NCI-H1436 treated with DMSO at 0.1 percent for 48 hours (cell line): ENCODE measurements at places on chromosomes 1 and 21.
A peak's percentile ranks its signal among the peaks of the same experiment; 100 is the strongest.

DNA sequence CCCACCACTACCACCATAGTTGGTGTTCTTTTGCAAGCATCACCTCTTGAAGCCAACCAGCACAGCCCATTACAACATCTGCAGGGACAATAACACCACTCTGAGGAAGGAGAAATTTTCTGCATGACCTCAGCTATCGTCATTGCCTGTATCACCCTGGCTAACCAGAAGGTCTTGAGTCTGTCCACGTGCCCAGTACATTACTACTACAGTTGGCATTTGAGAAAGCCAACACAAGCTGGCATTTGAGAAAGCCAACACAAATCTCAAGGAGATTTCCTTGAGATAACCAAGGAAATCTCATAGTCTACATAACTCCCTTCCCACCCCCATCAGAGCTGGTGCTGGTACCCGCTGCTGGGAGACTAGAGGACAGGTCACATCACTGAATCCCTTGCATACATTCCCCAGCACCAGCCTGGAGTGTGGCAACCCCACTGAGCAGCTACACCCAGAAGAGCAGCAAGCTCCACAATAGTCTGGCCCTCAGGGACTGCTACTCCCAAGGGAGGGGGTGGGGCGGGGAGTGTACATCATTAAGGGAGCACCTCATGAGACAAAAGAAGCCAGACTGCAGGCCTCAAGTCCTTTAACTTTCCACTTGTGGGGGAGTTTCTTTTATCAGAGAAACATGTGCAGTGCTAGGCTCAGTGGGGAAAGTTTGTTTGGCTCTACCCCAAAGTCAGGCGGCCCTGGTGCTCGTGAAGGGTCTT is 46.0 kb upstream of the GUCA2A start:
- DNase-seq: no peak

DNA sequence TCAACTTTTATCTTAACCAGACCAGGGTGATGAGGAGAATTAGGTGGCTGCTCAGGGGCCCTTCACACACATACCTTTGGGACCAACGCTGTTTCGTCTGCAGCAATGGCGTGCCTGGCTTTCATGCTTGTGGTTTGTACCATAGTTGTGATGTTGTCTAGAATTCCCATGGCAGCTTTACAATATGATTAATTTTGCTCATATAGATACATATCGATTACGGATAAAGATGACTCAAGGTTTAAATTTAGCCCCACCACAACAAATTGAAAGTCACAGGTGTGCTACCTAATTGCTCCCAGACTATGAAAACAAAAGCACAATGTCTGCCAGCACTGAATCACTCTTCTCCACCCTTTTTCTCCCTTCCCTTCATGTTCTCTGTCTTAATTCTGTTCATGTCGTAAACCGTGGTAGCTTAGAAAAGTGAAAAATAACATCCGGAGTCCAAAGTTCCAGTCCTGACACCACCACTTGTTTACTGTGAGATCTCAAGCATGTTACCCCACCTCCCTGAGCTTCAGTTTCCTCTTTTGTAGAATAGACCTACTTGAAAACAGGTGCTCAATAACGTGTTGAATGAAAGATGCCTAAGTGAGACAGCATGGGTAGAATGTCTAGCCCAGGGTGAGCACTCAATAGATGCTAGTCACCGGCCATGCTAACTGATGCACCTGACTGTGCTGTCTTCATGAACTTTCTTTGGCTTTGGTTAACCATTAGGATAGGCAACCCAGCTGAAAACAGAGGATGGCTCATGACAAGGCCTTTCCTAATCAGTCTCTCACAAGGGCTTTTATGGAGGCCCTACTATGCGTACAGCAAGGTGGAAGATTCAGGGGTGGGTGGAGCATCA is 22.1 kb upstream of the JUN start:
- DNase-seq: no peak

DNA sequence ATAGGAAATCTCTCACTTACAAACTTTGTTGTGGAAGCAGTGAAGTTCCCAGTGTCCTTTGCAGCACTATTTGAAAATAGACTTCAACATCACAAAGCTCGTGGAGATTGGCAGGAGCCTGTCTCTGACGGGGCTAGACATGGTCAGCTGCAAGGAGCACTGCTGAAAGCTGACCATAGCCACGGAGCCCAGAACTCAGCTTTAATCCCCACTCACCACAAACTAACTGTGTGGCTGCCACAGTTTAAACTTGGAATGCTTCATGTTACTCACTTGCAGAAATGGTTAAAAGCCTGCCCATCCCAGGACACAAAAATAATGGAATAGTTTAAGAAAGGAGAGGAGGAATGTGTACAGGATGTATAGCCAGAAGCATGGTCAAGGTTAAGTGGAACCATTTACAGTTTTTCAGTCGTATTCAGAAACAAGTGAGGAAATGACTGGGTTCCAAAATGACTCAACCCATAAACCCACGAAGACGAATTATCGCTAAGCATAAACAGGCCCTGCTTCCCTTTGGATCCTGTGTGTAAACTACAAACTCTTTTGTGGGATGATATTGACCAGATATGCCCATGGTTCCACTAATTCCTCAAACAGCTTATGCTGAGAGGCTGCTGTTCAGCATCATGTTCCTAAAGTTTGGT is 18.2 kb downstream of the DNALI1 start:
- DNase-seq: no peak

- no peak for DNase-seq
Measured at GRCh38 chr1:32311709-32312393, 20.0 kb downstream of the HDAC1 start.

GRCh38 chr1:184387069-184387475 is 243 bp downstream of the C1orf21 start:
- no peak for DNase-seq

DNA sequence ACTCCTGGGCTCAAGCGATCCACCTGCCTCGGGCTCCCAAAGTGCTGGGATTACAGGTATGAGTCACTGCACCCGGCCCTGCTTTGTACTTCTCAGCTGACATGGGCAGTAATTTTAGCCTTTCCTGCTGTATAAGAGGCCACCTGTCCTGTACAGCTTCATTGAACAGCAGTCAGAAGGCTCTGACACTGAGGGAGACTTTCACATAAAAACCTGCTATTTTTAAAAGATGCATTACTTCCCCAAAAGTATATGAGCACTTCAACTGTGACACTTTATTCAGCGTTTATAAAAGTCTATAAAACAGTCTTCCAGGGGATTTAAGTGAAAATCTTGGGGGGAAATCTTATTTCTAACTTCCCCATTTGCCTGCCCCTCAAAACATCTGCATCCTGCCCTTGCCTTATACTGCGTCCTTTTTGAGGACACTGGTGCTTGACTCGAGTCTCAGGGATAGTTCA is 17.6 kb downstream of the RNU5D-1 start:
- DNase-seq: no peak

- DNase-seq: no peak
Measured at GRCh38 chr1:21647431-21648351, 21.5 kb downstream of the RAP1GAP start.

DNA sequence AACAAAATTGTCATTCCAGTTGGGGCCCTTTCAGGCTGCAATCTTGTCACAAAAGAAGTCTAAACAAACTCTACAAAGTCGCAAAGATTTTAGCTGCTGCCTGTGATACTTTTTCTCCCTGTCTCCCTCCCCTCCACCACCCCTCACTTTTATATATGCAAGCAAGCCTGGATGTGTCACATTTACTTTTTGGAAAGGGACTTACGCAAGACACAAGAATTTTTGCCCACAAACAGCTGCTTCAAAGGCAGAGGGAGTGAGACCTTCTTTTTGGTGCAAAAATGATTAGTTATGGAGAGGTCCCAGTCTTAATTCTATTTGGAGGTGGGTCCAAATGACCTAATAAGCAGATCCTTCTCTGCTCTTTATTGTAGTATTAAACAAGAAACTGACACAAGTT is 22.9 kb upstream of the RALGPS2 start:
- DNase-seq: no peak

GRCh38 chr1:75600781-75601180 is 10.1 kb downstream of the SLC44A5 start:
- DNase-seq: no peak

GRCh38 chr1:32736812-32737791 is 34.5 kb upstream of the SYNC start:
- DNase-seq: no peak

GRCh38 chr1:53642215-53642555 is 96.8 kb downstream of the GLIS1 start:
- no peak for DNase-seq

- no peak for DNase-seq
Measured at GRCh38 chr1:168598892-168599291, 22.5 kb downstream of the XCL1 start.

GRCh38 chr1:72230746-72231145 is 51.6 kb downstream of the NEGR1 start:
- DNase-seq: no peak

DNA sequence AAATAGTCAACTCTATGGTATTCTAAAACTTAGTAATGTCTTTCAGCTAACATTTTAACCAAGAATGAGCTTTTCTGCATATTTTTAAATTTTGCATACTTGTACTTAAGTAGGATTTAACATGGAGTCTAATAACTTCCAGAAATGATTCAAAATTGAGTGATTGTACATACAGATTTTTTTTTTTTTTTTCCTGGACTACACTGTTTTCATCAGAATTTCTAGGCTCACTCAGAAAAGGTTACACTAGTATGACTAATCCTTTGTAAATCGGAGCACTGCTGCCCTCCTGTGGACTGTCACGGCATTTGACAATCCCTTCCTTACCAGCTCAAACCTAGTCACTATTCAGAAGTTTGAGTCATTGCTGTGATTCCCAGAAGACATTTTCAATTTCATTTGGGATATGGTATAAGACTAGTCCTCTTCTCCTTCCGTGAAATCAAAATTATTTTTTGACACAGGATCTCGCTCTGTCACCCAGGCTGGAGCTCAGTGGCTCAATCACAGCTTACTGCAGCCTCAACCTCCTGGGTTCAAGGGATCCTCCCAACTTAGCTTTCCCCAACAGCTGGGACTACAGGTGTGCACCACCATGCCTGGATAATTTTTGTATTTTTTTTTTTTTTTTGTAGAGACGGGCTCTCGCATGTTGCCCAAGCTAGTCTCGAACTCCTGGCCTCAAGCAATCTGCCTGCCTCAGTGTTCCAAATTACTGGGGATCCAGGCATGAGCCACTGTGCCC is 45.5 kb downstream of the CD46 start:
- DNase-seq: no peak

- DNase-seq: no peak
Measured at GRCh38 chr1:45473302-45473701, 17.7 kb downstream of the TESK2 start.

- DNase-seq: no peak
Measured at GRCh38 chr1:1567152-1567875, 7.3 kb downstream of the SSU72 start.

- no peak for DNase-seq
Measured at GRCh38 chr1:29962336-29962735, 726.0 kb downstream of the PTPRU start.

GRCh38 chr1:3192361-3192760 is 123.4 kb downstream of the PRDM16 start:
- DNase-seq: no peak

GRCh38 chr1:240282061-240282830 is 190.6 kb downstream of the FMN2 start:
- no peak for DNase-seq

- DNase-seq: no peak
Measured at GRCh38 chr1:234556245-234556943, 53.6 kb downstream of the IRF2BP2 start.

DNA sequence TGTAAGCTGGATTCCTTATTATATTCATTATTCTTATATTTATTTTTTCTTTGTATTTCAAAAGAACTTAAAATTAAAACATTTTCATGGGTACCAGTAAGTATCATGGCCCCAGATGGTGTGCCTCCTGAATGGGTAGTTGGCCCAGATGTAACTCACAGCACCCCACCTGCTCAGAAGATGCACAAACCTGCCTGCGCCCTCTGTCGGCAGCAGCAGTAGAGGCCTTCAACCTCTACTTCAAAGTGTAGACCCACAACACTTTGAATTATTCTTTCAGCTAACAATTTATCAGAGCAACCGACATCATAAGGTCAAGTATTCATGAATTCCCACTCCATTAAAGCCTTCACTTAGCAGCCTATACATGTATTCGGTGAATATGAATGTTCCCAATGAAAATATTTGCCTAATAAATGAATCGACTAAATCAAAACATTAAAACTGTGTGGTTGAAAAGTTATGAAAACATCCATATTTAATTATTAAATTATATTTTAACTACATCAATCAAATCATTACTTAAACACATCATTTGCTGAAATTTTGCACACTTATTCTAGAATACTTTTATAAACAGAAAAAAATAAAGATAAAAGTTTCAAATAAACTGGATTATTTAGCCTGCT is 25.4 kb downstream of the PIGM start:
- peak; percentile 24 for DNase-seq

DNA sequence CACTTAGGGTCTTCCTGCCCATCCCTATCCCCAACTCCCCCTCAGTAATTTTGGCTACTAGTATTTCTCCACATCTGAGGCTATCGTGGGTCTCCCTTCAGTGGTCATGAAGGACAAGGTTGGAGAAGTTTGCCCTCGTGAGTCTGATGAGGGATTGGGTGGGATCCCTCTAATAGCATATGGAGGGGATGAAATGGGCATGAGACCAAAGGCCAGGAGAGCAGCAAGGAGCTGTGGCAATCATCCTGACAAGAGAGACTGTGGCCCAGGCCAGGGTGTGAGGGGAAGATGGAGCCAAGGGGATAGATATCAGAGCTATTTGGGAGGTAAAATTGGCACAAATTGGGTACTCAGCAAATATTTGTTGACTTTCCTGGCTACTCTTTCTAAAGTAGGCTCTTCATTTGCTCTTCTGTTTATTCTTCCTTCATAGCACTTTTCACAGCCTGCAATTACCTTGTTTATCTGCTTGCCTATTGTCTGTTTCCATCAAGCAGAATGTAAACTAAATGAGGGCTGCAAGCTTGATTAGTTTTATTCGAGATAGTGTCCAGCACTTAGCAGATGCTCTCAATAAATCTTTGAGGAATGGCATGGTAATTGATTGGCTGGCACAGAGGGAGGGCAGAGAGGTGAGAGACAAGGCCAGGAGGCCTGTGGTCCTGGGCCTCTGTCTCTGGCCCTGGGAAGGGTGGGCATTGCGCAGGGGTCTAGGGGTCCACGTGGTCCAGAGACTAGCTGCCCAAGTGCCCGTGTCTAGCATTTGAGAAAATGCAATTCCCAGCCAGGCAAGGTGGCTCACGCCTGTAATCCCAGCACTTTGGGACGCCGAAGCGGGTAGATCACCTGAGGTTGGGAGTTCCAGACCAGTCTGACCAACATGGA is 1.5 kb upstream of the PLK3 start:
- no peak for DNase-seq
